ENCODE measurements at places on chromosomes 1 and 21.

GRCh38 chr1:85708829-85709227, 595 bp upstream of the ZNHIT6 start:
- DNase-seq: no peak

DNA sequence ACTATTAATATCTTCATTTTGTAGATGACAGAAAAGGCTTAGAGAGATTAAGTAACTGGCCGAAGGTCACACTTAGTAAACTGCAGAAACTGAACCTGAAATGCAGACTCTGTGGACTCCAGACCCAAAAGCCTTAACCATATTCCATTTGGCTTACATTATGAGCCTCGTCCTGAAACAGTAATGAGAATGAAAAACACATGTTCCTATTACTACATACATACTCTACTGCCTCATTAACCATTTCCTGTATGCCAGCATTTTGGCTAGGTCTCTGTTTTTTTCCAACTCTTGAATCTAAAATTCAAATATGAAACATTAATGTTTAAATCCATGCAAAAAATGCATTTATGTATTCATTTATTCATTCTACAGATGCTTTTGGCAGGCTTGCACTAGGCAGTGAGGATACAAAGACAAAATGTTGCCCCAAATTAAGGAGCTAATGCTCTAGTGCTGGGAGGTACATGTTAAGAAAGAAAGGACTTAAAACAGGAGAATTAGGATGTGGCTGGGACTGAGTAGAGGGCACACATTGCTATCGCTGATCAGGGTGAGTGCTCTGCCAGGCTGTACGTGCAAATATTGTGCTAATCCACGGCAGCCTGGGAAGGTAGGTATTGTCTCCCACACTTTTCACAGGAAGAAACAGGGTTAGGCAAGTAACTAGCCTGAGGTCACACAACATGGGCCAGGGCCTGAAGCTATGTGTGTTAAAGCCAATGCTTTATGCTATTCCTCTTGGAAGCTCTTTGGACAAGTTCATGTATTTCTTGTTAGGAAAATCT, 14.0 kb downstream of the DEGS1 start:
- no peak for DNase-seq

DNA sequence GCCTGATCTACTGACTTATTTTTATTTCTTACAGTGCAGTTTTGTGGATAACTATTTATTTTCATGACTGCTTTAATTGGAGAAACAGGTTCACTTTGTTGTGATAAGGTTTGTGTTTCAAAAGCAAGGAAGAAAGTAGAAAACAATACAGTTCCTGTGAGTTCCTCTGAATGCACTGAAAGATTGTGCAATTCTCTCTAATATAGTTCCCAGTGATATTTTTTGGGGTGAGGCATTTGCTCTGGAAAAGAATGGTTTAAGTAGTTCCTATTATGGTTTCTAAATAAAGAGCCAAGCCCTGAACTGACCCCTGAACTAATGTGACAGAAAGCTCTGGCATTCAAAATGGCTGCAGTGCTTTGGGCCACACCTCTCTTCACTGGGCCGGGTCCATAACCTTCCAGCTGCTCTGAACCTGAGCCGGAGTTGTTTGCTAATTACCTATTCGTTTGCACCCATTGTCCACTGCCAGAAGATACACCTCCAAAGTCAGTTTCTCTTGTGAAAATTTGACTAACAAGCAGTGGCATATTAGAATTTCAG, 56.6 kb upstream of the VTCN1 start:
- no peak for DNase-seq

GRCh38 chr1:157277913-157278312, 139.7 kb upstream of the ETV3 start:
- no peak for DNase-seq

DNA sequence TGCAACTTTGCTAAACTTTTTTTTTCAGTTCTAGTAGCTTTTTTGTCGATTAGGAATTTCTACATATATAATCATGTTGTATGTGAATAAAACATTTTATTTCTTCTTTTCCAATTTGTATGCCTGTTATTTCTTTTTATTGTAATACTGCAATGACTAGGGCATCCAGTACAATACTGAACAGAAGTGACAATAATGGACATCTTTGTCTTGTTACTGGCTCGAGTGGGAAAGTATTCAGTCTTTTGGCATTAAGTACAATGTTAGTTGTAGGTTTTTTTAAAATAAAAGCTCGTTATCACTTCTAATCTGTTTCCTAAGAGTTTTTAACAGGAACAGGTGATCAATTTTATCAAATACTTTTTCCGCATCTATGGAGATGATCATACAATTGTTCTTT, 9.8 kb downstream of the STPG1 start:
- no peak for DNase-seq

- DNase-seq: no peak
Measured at GRCh38 chr1:45009296-45009865, 1.7 kb downstream of the HECTD3 start.

DNA sequence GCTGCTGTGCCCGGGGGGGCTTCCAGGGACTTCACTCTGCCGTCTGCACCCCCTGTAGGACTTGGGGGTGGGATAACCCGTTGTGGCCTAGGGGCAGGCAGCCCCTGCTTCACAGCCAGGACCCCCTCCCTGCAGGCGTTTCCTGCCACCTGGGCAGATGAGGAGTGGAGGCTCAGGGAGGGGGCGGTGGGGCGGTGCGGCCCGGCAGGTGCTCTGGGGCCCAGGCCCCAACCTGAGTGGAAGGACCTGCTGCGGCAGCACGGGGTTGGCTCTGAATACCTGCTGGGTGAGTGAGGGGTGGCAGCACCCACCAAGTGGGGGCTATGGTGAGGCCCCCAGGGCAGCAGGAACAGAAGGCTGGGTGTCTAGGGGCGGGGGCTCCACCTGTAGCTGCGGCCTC, 78.6 kb upstream of the TTC34 start:
- DNase-seq: no peak

GRCh38 chr21:46025113-46025770, 43.7 kb downstream of the COL6A1 start:
- DNase-seq: no peak

GRCh38 chr21:32132881-32133280, 146.0 kb downstream of the MIS18A start:
- DNase-seq: peak; percentile 17

DNA sequence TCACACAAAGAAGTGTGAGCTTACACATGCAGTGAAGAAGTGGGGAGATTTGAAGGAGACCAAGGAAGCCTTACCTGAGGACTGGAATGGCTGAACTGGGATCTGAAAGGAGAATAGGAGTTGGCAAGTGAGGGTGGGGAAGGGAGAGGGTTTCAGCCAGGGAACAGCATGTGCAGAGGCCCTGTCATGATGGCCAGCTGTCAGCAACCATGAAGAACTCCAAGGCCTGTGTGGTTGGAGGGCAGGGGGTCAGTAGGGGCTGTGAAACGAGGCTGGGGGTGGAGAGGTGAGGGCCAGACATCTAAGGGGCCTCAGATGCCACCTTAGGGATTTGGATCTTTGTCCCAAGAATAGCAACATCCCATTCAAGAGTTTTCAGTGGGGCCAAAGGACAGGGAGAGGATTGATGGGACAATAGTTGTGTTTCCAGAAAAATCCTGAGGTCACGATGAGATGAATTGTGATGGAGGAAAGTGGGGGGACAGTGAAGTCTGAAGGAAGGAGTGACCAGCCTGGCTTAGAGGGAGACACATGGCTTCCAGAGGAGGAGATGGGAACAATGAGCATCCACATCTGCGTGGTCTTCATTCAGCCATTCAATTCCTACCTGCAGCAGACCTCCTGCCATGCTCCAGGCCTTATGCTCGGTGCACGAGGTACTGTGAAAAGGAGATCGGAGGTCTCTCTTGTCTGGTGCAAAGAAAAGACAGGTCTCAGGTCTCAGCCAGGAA, 187.6 kb downstream of the MATN1 start:
- DNase-seq: no peak

DNA sequence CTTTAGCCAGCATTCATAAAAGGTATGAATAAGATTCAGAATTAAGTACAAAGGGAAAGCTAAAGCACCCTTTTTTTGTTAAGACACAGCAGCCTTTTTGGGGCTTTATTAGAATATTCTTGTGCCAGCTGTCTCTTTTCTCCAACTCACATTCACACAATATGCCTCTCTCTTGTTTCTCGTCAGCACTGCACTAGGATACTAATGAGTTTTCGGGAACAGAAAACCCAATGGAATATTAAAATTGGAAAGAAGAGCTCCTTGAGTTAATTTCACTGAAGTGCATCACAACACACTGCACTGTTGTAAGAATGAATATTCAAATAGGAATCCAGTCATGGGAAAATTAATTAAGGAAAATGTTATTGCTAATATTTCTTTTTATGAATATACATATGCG, 410.4 kb upstream of the BEND5 start:
- no peak for DNase-seq

DNA sequence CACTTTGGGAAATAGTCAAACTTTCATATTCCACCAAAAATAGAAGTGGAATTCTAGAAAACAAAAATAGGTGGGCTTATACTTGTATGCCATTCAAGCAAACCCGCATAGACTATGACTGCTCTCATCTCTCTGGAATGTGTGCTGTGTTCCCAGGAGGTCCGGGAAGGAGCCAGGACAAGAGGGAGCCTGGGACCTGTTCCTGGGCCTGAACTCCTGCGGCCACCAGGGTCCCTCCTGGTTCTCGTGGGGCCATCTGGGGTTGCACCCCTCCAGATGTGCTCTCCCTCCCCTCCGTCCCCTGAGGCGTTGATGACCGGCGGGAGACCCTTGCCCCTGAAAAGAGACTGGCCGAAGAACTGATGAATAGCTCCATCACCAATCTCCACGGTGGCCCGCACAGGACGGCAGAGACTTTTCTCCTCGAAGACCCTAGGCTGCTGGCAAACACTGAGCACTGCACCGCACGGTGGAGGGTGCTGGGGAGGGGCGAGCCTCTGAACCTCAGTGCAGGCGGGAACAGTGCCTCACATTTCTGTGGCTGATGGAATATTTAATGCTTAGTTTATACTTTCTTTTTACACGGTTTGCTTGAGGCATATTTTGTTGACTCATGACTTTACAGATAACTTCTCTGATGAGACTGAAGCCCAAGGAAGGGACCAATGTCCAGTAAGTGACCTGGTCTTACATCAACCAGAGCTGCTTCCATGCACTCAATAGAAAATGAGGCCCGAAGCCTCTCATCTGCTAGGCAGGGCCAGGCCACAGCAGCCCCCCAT, 9.6 kb upstream of the ADARB1 start:
- no peak for DNase-seq

GRCh38 chr1:241891296-241891695, 43.3 kb downstream of the EXO1 start:
- DNase-seq: no peak

DNA sequence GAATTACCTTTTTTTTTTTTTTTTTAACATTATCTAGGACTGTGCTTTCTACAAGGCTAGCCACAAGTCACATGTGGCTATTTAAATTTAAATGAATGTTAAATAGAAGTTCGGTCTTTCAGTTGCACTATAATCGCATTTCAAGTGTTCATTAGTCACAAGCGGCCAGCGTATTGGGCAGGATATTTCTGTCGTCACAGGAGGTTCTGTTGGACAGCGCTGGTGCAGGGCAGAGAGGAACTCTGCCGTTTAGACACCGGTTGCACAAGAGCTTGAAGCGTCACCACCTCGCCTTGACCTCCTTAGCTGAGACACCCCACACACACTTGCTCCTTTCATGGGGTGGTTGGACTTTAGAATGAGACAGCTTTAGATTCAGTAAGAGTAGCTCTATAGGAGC, 64.1 kb downstream of the BACE2 start:
- no peak for DNase-seq

DNA sequence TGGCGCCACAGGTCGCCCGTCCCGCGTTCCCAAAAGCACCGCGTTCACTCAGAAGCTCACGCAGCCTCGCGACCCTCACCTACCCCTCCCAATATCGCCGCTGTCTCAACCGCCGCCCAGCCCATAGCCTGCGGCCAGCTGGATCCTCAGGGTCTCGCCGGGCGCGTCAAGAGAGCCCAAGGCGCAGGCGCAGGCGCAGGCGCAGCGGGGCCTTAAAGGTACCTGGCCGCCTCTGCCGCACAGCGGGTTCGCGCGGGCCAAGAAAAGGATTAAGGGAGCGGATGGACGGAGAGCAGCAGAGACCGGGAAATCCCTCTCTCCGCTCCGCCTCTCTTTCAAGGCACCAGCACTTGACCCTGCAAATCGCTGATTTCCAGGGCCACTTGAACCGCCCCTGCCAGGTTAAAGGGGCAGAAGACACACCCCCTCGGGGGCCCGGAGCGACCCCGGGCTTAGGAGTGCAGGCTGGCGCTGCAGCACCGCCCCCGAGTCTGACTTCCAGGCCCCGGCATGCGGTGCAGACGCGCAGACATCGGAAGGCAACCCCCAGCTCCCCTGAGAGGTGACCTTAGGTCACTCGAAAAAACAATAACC, at the start of gene NBPF20:
NBPF20 (minus strand) TSS at position 168 of the 594 bp plus-strand sequence. CDS start 20,331 bp downstream, outside the sequence.
- DNase-seq: peak; percentile 84

GRCh38 chr1:150406483-150406882, 42.5 kb downstream of the RPRD2 start:
- no peak for DNase-seq

- no peak for DNase-seq
Measured at GRCh38 chr1:17883662-17884395, 128.7 kb downstream of the ACTL8 start.

GRCh38 chr1:57377339-57378139, 46.3 kb downstream of the DAB1 start:
- no peak for DNase-seq

DNA sequence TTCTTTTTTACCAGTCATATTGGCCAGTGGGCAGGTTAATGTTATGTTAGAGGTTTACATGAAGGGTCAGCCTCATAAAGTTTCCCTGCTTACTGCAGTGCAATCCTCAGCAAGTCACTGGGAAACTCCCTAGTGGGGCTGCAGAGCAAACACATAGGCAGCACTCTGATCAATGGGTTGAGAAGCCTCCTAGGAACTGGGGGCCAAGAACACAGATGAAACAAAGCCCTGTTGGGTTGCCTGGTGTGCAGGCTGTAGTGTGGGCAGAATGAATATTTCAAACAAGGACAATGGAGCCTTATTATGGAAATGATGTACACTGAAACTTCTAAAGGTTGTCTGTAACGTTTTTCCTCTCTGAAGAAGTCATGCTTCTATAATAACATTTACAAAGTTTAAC, 431.6 kb upstream of the PTBP2 start:
- DNase-seq: no peak

- peak; percentile 13 for DNase-seq
Measured at GRCh38 chr21:45551316-45551715, 9.1 kb upstream of the SLC19A1 start.

DNA sequence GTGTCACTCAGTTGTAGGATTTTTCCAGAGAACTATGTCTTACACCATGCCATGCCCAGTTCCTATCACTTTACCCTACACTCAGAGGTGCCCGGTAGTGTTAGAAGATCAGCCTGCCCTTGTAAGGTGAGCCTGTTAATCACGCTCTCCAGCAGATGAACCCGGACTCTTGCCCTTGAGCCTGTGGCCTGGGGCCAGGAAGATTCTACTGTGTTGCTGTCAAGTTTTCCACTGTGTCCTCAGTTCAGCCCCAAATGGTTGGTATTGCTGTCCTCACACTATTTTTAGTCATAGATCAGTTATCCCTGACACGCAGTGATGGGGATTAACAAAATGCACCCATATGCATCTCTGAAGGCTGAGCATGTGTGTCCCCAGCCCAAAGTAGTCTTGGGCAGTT, 105.0 kb upstream of the SPAG17 start:
- no peak for DNase-seq

GRCh38 chr1:83931658-83932253, 67.2 kb downstream of the TTLL7 start:
- DNase-seq: peak; percentile 37

- no peak for DNase-seq
Measured at GRCh38 chr1:65844821-65845534, 52.3 kb downstream of the PDE4B start.

- DNase-seq: no peak
Measured at GRCh38 chr21:33244779-33245105, 15.0 kb downstream of the IFNAR2 start.

Data from NCI-H774 (cell line).